ENCODE measurements at places on chromosomes 7 and 10.

DNA sequence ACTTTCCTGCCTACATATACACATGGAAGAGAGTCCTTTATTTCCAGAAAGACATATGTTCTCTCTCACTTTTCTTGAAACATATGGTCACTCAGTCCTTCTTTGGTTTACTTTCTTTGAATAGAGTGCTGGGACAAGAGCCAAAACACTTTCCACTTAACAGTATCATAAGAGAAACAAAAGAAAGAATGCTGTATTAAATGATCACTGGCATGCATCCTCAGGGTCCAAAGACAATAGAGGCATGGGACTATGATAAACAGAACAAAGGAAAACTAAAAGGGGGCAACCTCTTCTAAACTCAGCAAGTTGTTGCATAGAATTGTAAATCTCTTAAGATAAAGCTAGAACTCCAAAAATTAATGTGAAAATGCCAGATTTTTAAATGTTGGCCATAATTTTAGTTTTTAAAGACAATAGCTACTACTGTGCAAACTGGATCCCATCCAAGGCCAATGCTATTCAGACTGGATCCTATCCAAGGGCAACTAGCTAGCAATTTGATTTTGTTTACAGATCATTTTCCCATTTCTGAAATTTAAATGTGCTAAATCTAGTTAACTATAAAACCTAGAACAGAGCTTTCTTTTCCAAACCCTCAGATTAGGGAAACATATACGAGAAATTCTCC lies 687.5 kb downstream of the SORCS3 start:
- no peak for DNase-seq

DNA sequence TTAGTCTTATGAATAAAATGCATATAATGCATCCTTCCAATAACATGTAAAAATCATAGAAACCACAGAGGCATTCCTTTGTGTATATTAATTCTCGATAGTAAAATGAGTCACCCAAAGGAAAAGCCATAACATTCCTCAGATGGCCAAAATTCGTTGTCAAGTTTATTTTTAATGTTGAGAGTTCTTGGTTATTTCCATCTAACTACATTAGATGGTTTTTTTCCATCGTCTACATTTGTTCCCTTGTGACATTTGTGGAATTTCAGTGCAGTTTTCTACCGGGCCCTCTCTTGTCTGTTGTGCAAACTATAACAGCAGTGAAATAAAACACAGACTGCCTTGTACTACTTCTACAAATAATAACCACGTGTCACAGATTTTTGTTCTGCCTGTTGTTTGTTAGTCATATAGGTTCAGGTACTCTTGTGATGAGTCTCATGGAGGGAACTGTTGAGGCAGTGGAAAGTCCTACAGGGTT lies 54.7 kb upstream of the CCAR1 start:
- no peak for DNase-seq

DNA sequence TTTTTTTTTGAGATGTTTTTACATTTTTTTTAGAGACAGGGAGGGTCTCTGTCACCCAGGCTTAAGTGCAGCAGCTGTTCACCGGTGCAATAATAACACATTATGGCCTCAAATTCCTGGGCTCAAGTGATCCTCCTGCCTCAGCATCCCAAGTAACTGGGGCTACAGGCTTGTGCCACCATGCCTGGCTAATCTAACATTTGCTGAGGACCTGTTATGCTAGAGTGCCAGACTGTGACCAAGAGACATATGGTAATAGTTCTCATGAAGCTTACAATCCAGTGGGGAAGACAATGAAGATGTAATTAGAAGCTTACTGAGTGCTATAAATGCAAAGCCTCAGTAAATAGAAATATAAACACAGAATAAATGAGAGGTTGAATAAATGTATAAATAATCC lies 17.6 kb upstream of the ORC5 start:
- no peak for DNase-seq

GRCh38 chr10:114565066-114565465 lies 93.0 kb downstream of the ABLIM1 start:
- DNase-seq: no peak

Measured in activated T-cell treated with anti-CD3 and anti-CD28 coated beads for 1 hour (primary cell).